Mammary epithelial cell (primary cell): ENCODE measurements at places on chromosomes 2 and 18.

DNA sequence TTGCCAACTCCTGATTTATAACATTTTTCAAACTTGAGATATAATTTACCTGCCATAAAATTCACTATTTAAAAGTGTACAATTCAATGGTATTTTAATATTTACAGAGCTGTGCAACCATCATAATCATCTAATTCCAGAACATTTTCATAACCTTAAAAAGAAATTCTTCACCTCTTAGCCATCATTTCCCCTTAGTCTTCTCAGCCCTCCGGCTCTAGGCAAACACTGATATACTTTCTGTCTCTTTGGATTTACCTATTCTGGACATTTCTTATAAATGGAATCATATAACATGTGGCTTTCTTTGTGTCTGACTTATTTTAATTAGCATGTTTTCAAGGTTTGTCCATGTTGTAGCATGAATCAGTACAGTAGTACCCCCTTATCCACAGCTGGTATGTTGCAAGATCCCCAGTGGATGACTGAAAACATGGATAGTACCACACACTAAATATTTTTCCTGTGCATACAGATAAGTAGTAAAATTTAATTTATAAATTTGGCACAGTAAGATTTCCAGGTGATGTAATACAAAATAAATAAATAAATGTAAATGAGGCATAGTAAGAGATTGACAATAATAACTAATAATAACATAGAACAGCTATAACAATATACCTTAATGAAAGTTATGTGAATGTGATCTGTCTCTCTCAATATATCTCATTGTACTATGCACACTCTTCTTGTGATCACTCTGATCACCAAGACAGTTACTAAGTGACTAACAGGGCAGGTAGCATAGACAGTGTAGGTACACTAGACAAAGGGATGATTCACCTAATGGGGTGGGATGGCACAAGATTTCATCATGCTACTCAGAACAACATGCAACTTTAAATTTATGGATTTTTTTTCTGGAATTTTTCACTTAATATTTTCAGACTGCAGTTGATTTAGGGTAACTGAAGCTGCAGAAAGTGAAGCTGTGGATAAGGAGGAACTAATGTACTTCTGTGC lies 73.1 kb downstream of the RAB3GAP1 start:
- peak; percentile 83 for DNase-seq

GRCh38 chr2:44450806-44451205 lies 89.1 kb downstream of the CAMKMT start:
- DNase-seq, result no peak

DNA sequence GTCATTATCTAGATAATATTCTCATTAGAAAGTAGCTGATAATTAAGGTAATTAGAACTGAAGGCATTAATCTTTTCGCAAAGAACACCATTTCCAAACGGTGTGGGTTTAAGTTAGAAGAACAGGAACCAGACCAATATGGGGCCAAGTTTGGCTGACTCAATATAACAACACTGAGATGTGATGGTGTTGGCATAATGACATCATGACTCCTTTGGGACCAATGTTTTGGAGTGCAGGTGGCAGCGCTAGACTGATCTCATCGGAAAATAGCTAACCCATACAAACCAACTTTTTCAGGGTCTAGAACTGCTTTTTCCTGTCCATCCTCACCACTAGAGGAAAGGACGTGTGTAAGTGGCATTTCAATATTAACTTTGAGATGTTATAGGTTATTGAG lies 1171.7 kb upstream of the ZEB2 start:
- no peak for DNase-seq

- no peak for DNase-seq
These were observed 352.6 kb upstream of the DLGAP1 start for GRCh38 chr18:4807604-4808293.

- no peak for DNase-seq
These were observed 67.7 kb downstream of the SLC40A1 start for GRCh38 chr2:189512879-189513278.

DNA sequence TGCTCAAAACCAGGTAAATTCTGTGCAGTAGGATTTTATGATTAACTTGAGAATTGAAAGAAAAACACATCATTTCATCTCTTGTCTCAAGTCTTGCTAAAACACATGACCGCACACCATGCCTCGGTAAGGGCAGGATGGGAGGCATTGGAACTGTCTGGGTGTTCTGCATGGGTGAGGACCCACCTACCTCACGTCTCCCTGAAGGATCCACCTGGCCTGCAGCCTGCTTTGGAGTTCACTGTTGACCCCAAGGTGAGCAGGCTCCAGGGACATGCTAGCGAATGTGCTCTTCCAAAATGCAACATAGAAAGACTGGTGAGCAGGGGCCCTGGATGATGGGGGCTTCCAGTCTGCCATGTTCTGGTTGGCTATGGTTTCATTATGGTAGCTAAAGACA lies 131.5 kb downstream of the NCK2 start:
- DNase-seq, result no peak

- DNase-seq, result peak; percentile 98
These were observed 76.4 kb downstream of the AP1S3 start for GRCh38 chr2:223760838-223761502.

DNA sequence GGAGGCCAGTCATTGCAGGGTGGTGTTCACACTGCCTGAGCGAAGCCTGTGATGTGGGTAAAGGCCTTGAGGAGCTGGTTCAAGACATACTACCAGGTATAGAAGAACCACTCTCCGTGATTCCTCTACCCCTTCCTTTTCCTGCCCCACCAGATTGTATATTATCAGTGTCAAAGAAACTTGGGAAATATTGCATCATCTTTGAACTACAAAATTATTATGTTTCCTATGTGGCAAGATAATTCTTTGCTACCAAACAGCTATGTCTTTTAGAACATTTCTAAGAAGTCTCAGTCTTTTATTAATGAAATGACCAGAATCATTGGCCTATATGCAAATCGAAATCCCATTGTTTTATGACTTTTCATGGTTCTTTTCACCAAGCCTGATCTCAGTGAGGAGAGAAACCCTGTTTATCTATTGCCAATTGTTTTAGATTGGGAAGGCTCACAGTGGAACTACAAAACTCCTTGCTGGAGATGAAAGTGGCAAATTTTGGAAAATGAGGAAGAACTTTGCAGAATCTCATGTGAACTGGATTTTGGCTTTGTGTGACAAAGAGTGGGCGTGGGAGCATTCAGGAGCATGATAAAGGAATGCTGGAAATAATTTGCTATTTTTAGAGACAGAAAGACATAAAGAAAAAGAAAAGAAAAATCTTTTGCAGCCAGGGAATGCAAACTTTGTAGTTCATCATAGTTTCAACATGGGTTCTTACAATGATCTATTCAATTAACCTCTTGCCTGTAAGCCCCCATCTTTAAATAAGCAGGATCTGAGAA lies 286.9 kb downstream of the INSIG2 start:
- DNase-seq, result no peak

GRCh38 chr2:163465440-163465839 lies 270.4 kb downstream of the FIGN start:
- no peak for DNase-seq

DNA sequence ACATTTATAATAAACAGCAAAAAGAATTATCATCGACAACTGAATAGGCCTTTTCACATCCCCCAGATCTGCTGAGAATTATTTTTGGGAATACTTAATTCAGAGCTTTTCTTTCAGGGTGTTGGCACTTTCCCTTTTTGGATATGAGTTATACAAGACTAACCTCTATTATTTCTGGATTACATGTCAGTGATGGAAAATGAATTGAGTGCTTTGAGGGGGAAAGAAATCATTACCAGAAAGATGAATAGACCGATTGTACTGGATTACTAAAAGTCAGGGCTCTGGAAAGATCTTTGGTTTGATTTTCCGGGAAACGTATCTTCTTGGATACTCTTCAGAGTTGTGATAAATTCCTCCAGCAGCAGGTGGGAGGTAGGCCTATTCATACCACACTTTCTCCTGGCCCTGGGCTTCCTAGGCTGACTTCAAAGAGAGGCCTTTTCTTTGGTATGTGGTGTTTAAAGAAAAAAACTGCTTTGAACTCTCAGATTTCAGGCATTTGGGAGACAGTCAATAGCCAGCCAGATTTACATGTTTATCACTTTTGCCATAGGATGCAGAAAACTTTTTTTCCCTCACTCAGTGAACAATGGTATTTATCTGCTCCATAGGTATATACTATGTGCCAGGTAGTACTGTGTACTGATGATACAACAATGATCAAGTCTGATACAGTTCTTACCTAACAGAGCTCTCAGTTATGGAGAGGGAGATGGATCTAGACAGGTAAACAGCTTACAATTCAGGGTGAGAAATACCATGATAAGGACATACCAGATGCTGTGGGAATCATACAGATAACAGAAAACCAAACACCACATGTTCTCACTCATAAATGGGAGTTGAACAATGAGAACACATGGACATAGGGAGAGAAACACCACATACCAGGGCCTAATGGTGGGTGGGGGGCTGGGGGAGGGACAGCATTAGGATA lies 63.3 kb upstream of the ACTR3 start:
- DNase-seq, result no peak
